ENCODE measurements at places on chromosomes 4 and X. TPM values are rescaled to one million over a fixed set of nuclear protein-coding genes. Genes with fewer than 3 reads are reported as not detected.

DNA sequence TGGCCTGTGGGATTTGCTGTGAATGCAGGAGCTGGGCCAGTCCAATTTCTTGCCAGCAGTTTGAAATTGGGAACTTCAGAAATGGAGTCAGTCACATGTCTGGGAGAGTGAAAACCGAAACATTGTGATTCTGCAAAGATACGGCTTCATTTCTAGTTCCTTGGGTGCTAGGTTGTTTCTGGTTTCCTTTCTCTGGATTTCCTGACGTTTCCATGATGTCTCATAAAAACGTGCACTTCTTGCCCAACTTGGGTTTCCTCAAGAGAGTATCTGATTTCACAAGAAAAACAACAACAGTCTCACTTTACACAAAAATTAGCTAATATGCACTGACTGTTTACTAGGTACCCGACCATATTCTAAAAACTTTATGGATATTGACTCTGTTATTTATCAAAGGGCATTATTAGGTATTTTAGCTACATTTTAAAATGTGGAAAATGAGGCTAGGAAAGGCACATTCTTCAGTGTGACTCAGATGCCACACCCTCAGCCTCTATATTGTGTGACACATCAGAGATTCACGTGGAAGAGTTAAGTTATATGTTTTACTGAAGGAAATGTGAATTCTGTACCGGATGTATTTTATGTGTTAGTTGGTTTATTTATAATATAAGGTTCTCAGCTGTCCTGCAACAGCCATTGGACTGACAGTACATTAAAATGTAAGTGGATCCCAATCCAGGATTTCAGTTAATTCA lies 225.0 kb upstream of the PUDP start:
- H3K27me3 ChIP-seq: no peaks in the 10 kb centered on the region
- H3K4me1 ChIP-seq: no peaks in the 10 kb centered on the region
- no peak overlapping the region for H3K4me3 ChIP-seq
- DNase-seq: no peak
- no peak overlapping the region for H3K27ac ChIP-seq
- no peaks in the 10 kb centered on the region for H3K36me3 ChIP-seq

DNA sequence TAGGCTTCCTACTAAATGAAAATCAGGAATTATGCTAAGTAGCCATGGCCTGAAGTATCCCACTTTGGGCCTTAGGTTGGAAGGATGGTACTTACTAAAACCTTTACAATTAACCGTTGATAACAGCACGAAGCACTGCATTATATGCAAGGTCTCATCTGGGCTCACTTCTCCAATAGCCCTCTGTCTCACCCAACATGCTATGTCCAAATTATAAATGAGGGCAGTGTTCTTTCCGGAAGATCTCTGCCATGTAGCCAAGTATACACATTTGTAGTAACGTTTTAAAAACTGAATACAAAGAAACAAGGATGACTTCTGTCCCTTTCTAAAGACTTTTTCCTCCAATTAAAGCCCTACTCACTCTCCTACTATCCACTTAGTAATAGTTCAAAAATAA lies 51.6 kb downstream of the SCFD2 start:
- H3K4me3 ChIP-seq: no peak overlapping the region
- DNase-seq: no peak
- no peak overlapping the region for H3K27ac ChIP-seq
- H3K27me3 ChIP-seq: no peaks in the 10 kb centered on the region
- peaks cover 9% of the 10 kb centered on the region for H3K4me1 ChIP-seq
- H3K36me3 ChIP-seq: no peaks in the 10 kb centered on the region

- H3K27ac ChIP-seq: no peak overlapping the region
- no peak for DNase-seq
- H3K4me1 ChIP-seq: no peaks in the 10 kb centered on the region
- H3K4me3 ChIP-seq: no peak overlapping the region
- no peaks in the 10 kb centered on the region for H3K36me3 ChIP-seq
Observed at GRCh38 chrX:26442340-26442739, 226.4 kb downstream of the MAGEB5 start.

- H3K27ac ChIP-seq: no peak overlapping the region
- H3K4me3 ChIP-seq: no peak overlapping the region
- no peak for DNase-seq
- H3K27me3 ChIP-seq: no peaks in the 10 kb centered on the region
- no peaks in the 10 kb centered on the region for H3K36me3 ChIP-seq
Observed at GRCh38 chr4:144659447-144659846, 13.5 kb downstream of the HHIP start.

Gene LNX1
- total RNA-seq: not detected

DNA sequence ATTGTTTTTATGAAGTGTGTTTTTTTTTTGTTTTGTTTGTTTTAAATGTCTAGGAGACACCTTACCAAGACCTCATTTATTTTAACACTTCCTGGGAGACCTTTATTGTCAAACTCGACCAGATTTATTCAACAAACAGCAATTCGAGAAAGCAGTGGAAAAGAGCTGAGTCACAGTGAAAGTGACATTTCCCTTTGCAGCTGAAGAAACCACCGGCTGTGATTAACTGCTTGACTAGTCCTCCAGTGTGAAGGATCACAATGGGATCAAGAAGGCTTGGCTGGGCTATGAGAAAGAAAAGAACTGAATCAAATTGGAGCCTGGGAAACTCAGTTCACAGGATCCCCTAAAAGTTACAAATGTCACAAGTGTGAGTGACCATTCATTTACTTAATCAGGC lies 11.9 kb upstream of the ADH7 start:
- H3K27ac ChIP-seq: no peak overlapping the region
- no peak for DNase-seq
- H3K4me1 ChIP-seq: no peaks in the 10 kb centered on the region
- H3K36me3 ChIP-seq: no peaks in the 10 kb centered on the region
- H3K27me3 ChIP-seq: no peaks in the 10 kb centered on the region
- H3K4me3 ChIP-seq: no peak overlapping the region
